ENCODE measurements at places on chromosomes 4 and X. TPM values are rescaled to one million over a fixed set of nuclear protein-coding genes. Genes with fewer than 3 reads are reported as not detected.
A peak's percentile ranks its signal among the peaks of the same experiment; 100 is the strongest.

- peaks cover 18% of the 10 kb centered on the region for H3K27me3 ChIP-seq
- no peak for DNase-seq
- H3K4me1 ChIP-seq: peaks cover 2% of the 10 kb centered on the region
Observed at GRCh38 chrX:25022499-25023325, 6.9 kb upstream of the ARX start.

DNA sequence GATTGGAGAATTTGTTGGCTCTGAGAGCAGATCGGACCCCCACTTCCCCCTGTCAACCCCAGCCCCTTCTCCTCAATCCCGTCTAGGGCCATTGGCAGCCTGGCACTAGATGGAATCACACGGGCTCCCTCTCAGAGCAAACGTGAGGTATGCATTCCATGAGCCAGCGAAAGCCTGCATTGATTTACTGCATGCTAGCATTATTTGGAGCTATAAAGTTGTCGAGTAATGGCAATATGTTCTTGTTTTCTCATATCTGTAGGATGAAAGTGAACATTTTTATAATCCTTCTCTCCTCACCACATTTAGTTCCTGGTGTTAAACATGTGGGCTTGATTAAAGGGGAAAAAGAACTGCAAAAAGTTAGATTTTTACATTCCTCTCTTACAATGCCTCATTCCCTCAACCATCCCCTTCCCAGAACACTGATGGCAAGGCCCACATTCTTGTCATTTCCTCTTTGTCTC, 159.2 kb downstream of the SPRY1 start:
- H3K27ac ChIP-seq: peak overlapping the region; percentile 87
- DNase-seq: no peak
- no peaks in the 10 kb centered on the region for H3K36me3 ChIP-seq

- H3K27ac ChIP-seq: no peak overlapping the region
- H3K4me3 ChIP-seq: no peak overlapping the region
- peaks cover 50% of the 10 kb centered on the region for H3K36me3 ChIP-seq
- no peaks in the 10 kb centered on the region for H3K4me1 ChIP-seq
- no peaks in the 10 kb centered on the region for H3K27me3 ChIP-seq
Observed at GRCh38 chr4:88465653-88466192, 8.8 kb downstream of the HERC5 start.

- no peaks in the 10 kb centered on the region for H3K27me3 ChIP-seq
- H3K4me1 ChIP-seq: no peaks in the 10 kb centered on the region
- H3K27ac ChIP-seq: no peak overlapping the region
- no peak for DNase-seq
- no peaks in the 10 kb centered on the region for H3K36me3 ChIP-seq
Observed at GRCh38 chr4:14607578-14607977, 394.7 kb upstream of the CPEB2 start.

The SSX4 gene
- not detected for total RNA-seq

DNA sequence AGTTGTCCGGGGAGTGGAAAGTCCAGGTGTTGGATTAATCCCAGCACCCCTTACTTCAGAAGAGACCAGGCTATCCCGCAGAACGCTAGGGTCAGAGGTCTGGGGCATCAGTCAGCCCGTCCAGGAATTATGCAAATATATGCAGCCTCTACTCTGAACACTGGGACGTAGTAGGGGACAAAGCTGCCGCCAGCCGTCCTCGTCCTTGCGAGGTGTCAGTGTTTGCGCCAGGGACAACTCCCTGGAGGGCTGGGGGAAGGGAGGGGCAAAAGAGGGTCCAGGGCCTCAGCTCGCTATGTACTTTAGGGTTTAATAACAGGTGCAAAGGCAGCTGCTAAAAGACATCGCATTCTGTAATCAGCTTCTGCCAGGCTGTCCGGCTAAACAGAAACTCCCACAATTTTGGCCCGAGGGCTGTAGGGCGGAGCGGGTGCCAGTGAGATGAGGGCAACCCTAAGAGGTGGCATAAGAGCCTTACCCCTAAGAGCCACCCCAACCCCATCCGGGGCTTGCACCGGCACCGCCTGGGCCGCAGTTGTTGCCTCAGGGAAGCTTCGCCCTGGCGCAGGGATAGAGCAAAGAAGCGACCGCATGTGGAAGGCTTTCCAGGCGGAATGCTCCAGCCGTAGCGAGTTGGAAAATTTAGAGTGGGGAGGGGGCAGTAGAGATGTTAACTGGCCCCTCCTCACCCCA, 8.4 kb downstream of the HAND2 start:
- peaks cover 23% of the 10 kb centered on the region for H3K4me1 ChIP-seq
- peak overlapping the region; percentile 93 for H3K4me3 ChIP-seq
- H3K27me3 ChIP-seq: no peaks in the 10 kb centered on the region
- no peak for DNase-seq
- peak overlapping the region; percentile 96 for H3K27ac ChIP-seq
- H3K36me3 ChIP-seq: peaks cover 10% of the 10 kb centered on the region

The OR13H1 gene
- not detected for total RNA-seq

DNA sequence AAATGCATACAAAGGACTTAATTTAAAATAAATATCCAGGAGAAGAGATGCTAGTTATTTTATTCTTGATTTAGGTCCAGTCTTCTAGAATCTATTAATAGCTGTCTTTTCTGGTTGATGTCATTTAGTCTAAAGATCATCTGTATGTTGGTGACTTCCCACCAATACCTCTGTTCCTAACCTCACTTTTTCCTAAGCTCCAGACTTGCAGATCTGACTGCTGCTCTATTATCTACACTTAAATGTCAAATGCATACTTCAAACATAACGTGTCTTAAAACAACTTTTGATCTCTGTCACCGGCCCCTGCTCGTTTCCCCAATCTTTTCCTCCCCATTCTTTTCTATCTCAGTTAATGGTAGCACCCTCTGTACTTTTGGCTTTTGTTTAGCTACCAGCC, 133.3 kb downstream of the STIM2 start:
- DNase-seq: no peak
- no peak overlapping the region for H3K4me3 ChIP-seq
- no peaks in the 10 kb centered on the region for H3K36me3 ChIP-seq
- H3K27me3 ChIP-seq: no peaks in the 10 kb centered on the region

DNA sequence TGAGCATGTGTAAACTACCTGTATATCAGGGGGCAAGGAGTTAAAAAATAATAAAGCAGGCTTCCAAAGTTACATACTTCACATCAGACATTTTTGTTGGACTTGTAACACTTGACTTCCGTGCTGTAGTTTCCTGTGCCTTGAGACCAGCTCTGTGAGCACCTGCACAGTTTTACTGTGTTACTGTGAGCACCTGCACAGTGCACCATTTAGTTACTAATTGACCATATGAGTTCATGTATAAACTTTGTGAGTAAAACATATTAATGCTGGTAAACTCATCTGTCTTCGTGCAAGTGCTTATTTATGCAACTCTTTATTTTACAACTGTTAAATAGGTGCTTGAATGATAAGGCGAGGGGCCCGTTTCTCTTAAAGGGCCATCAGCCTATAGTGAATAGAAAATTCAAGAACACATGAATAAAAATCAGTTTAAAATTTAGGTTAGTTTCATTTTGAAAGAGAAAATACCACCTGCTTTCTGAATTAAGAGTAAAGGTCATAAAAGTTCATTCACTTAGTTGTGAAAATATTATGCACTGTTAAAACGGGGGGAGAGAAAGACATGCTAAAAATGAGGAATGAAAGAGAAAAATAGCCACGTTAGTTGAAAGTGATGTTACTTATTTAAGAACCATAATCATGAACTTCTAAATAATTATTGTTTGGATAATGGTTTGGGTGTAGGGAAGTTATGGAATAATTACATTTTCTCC, 42.4 kb downstream of the USP9X start:
- H3K4me3 ChIP-seq: no peak overlapping the region
- no peaks in the 10 kb centered on the region for H3K27me3 ChIP-seq
- H3K4me1 ChIP-seq: peaks cover 6% of the 10 kb centered on the region
- DNase-seq: no peak

The TKTL2 gene
- not detected for total RNA-seq

GRCh38 chrX:150527108-150527507, 41.3 kb upstream of the MTM1 start:
- no peak overlapping the region for H3K27ac ChIP-seq
- no peak for DNase-seq
- H3K36me3 ChIP-seq: no peaks in the 10 kb centered on the region

The UGT2B11 gene
- total RNA-seq: not detected

DNA sequence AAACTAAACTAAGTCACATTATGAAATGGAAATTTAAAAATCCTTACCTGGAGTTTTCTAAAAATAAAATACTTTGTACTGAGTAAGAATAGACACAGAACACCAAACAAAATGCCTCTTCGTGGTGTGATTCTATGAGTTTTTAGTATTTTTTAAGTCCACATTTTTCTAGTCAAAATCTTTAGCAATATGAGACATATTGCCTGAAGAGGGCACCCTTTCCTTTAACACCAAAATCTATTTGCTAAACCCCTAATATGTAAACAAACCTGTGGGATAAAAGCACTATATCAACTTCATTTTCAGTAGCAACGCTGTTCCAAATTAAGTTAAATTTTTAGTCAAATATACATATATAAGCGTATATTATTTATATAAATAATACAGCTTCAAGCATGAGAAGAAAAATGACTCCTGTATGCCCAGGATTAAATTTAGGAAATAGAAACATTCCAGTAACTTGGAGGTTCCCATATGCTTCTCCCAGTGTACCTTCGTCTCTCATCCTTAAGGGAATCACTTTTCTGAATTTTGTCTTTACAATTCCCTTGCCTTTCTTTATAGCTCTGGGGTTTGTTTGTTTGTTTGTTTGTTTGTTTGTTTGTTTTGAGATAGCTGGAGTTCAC, 23.0 kb upstream of the PGM2 start:
- H3K27ac ChIP-seq: no peak overlapping the region
- no peaks in the 10 kb centered on the region for H3K4me1 ChIP-seq
- no peak for DNase-seq
- no peak overlapping the region for H3K4me3 ChIP-seq

The ZFYVE28 gene
- 12.3 TPM for total RNA-seq

The FHDC1 gene
- total RNA-seq: 0.75 TPM

GRCh38 chr4:169410839-169411770, 140.3 kb upstream of the SH3RF1 start:
- no peak overlapping the region for H3K4me3 ChIP-seq
- peaks cover 2% of the 10 kb centered on the region for H3K36me3 ChIP-seq
- no peak overlapping the region for H3K27ac ChIP-seq
- DNase-seq: no peak
- H3K27me3 ChIP-seq: no peaks in the 10 kb centered on the region

The CRMP1 gene
- total RNA-seq: 1.9 TPM

- H3K27me3 ChIP-seq: no peaks in the 10 kb centered on the region
- H3K4me3 ChIP-seq: no peak overlapping the region
- no peak for DNase-seq
- no peaks in the 10 kb centered on the region for H3K36me3 ChIP-seq
- peaks cover 15% of the 10 kb centered on the region for H3K4me1 ChIP-seq
- peak overlapping the region; percentile 67 for H3K27ac ChIP-seq
Observed at GRCh38 chr4:139131209-139131870, 45.7 kb downstream of the ELF2 start.

The GPR119 gene
- not detected for total RNA-seq

The SHROOM2 gene
- 7.5 TPM for total RNA-seq

DNA sequence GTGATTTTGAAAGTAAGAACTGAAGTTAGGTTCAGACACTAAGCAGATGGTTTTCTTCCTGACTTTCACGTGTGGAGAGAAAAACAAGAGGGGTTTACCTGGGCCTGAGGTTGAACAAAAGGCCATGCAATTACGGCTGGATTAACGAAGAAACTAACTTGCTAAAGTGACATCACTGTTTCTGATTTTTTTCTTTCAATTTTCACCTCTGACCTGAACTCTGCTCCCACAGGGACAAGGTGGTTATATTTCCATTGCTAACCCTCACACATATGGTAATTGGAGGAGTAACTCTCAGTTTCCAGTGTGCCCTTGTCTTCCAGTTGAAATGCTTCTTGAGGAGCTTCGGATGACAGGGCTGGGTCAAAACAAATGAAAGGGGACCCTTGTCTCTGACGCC, 38.0 kb downstream of the MSN start:
- no peaks in the 10 kb centered on the region for H3K27me3 ChIP-seq
- no peaks in the 10 kb centered on the region for H3K36me3 ChIP-seq
- no peak for DNase-seq
- peaks cover 14% of the 10 kb centered on the region for H3K4me1 ChIP-seq

DNA sequence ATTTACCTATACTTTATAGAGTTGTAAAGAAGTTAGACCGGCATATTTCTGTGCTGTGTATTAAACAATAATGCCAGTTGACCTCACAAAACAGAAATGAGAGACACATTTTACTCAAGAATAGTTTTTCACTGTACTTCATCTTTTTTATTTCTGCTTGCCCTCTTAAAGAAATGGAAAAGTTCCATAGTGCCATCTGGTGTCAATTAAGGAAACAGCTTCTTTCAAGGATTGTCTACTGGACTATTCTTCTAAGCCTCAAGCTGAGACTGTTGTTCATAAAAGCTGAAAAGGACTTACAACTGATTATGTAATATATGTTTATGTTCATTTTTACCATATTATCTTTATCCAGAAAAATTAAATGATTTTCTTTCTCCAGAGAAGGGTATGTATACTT, 1523.7 kb downstream of the ARAP2 start:
- DNase-seq: no peak
- H3K27me3 ChIP-seq: no peaks in the 10 kb centered on the region
- no peak overlapping the region for H3K27ac ChIP-seq
- no peak overlapping the region for H3K4me3 ChIP-seq

- H3K27ac ChIP-seq: no peak overlapping the region
- H3K36me3 ChIP-seq: no peaks in the 10 kb centered on the region
- no peaks in the 10 kb centered on the region for H3K27me3 ChIP-seq
Observed at GRCh38 chrX:3307881-3308280, 38.6 kb downstream of the MXRA5 start.

GRCh38 chrX:100410901-100411801, 1.1 kb upstream of the PCDH19 start:
- no peak for DNase-seq
- H3K27me3 ChIP-seq: no peaks in the 10 kb centered on the region
- no peaks in the 10 kb centered on the region for H3K4me1 ChIP-seq

The ARMCX4 gene
- total RNA-seq: 7.3 TPM

The CYLC1 gene
- not detected for total RNA-seq

DNA sequence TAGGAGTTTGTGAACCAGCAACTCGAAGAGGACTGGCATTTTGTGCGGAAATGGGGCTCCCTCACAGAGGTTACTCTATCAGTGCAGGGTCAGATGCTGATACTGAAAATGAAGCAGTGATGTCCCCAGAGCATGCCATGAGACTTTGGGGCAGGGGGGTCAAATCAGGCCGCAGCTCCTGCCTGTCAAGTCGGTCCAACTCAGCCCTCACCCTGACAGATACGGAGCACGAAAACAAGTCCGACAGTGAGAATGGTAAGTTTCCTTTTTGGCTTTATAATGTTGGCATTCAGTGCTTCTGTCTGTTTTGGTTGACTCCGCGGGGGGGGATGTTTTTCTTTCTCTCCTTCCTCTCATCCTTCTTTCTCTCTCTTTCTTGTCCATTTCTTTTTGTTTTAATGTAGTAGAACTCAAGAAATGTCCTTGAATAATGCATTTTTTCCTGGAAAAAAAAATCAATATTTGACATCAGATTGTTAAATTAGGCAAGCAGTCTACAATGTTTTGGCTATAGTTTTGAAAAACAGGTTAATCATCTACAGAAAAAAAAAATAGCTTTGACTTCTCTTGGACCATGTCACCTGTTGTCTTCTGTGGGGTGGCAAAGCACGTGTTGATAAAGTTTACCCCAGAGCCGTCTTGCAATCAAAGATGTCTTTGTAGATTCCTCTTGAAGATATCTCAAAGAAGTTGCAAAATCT, 103.6 kb downstream of the TENM3 start:
- no peak overlapping the region for H3K4me3 ChIP-seq
- H3K27me3 ChIP-seq: no peaks in the 10 kb centered on the region
- no peaks in the 10 kb centered on the region for H3K4me1 ChIP-seq
- H3K36me3 ChIP-seq: no peaks in the 10 kb centered on the region
